Aorta (tissue), 5 donors: ENCODE measurements at places on chromosomes 5 and 9.

DNA sequence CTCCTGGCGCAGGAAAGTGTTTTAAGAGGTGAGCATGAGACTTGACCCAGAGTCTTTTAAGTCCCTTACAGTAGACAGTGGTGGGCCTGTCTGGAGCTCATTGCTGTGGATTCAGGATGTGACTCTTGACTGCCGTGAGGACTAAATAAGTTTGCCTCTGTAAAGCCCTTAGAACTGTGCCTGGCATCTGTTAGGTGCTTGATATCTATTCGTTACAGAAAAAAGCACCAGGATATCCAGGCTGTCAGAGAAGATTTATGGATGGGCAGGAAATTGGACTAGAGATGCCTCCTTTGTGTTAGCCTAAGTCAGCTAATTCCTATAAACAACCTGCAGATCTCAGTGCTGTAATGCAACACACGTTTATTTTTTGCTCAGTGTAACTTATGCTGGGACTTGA lies 12.6 kb downstream of the ERGIC1 start:
- DNase-seq = no peak

- no peak for DNase-seq
Measured at GRCh38 chr9:103281126-103281525, 286.0 kb downstream of the CYLC2 start.

GRCh38 chr9:16720386-16720785 lies 150.1 kb downstream of the BNC2 start:
- no peak for DNase-seq

GRCh38 chr9:130992682-130993032 lies 16.3 kb upstream of the LAMC3 start:
- DNase-seq = no peak

GRCh38 chr9:115531410-115532125 lies 413.6 kb upstream of the TNC start:
- DNase-seq = no peak

DNA sequence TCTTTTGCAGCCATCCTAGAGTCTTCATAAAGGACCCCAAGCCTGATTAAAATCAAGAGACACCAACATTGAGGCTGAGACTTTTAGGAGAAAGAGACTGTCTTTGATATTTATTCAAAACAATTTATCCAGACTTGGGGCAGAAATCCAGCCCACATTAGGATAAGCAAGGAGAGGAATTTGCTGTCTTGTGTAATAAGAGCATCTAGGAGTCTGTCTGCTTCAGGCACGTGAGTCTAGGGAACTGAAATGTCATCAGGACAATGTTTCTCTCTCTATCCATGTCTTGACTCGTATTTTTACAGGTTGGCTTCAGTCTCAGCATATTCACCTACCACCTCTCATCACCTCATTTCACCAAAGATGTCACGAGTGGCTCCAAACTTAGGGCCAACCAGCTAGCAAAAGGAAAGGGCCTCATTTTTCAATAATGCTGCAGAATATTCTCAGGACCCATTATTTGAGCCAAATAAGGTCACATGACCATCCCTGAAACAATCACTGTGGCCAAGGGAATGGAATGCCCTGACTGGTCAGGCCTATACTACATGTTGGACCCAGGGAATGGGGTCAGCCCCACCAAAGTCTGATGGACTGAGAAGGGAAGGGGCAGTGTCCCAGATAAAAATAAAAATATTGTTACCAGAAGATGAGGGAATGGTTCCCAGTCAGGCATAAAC lies 70.3 kb upstream of the SAP30L start:
- DNase-seq = no peak

DNA sequence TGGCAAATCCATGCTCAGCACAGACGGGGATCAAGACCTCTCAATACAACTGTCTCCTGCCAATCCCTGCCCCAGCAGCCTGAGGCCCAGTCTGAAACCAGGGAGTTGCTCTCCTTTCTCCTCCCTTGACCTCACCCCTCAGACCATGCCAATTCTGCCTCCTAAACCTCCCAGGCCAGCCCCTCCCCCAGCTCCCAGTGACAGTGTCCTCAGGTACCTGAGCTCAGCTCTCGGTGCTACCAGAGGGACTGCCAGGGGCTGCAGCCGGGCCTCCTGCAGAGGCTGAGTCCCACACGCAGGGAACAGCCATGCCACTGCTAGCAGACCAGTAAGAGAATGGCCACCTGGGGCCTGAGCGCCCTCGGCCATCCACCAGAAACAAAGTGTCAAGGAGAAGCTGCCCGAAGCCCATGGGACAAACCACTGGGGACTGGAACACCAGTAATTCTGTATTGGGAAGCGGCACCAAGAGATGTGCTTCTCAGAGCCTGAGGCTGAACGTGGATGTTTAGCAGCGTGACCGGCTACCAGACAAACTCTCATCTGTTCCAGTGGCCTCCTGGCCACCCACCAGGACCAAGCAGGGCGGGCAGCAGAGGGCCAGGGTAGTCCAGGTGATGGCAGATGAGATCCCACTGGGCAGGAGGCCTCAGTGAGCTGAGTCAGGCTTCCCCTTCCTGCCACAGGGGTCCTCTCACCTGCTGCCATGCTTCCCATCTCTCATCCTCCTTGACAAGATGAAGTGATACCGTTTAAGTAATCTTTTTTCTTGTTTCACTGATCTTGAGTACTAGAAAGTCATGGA lies 557 bp upstream of the IL3 start:
- DNase-seq = peak; percentile 64
